ENCODE measurements at places on chromosomes 7 and 10.
A peak's percentile ranks its signal among the peaks of the same experiment; 100 is the strongest.

GRCh38 chr10:4315551-4315950 lies 510.5 kb upstream of the AKR1E2 start:
- no peak for DNase-seq

GRCh38 chr7:2152646-2153045 lies 80.1 kb downstream of the MAD1L1 start:
- DNase-seq: no peak

DNA sequence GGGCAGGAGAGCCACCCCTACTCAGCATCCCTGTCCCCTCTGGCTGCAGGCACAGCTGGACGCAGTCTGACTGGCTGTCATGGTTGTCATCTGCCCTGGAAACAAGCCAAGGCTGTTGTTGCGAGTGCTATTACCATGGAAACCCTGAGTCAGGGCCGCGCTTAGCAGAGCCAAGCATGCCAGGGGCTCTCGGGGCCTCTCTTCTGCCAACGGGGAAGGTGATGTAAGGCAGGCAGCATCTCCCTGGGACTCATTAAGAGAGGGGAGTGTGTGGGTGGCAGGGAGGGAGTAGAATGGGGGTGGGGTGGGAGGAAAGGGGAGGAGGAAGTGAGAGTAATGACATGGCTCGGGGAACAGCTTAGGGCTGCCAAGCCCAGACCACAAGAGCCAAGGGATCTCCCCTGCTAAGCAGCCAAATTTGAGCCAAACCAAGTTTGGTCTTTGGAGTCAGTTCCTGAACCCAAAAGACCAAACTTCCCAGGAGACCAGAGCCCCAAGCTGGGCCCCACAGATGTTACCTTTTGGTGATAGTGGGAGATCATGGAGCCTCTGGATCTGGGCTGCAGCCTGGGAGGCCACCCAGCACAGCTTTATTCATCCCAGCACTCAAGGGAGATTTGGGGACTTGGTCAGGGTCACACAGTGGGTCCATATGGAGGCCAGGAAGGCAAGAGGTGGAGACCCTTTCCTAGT lies 67.6 kb downstream of the TMEM130 start:
- DNase-seq: no peak

DNA sequence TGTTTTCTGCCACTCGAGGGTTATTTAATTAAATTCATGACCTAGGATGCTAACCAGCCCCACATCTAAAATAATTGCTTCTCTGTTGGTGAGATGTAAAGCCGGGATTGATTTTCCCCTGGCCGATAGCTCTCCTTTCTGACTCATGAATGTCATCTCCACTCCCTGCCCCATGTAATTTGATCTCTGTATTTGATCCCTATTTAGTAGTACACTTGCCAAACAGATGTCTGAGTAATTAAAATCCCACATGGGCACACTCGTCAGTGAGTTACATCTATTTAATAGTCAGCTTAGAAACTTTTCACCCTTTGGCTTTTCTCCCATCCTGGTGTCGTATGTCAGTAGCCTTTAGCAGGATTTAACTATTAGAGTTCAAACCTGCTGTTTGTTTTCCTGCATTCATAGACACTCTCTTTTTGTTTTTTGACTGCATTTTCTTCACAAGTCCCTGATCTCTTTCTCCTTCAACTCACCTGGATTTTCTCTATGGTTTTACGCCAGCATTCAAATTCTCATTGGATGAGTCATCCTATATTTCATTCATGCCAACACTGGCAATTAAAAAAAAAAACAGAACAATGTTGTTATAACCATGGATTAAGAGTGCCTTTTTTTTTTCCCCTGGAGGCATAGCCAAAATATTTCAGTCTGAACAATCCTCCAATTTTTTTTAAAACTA lies 82.7 kb downstream of the SPAG6 start:
- DNase-seq: no peak

GRCh38 chr10:19908991-19909696 lies 92.9 kb downstream of the PLXDC2 start:
- no peak for DNase-seq

- DNase-seq: no peak
Observed at GRCh38 chr10:59135275-59135674, 41.2 kb upstream of the PHYHIPL start.

GRCh38 chr7:57487957-57488356 lies 38.0 kb downstream of the ZNF716 start:
- DNase-seq: no peak

- no peak for DNase-seq
Observed at GRCh38 chr7:12907774-12908173, 220.3 kb downstream of the ARL4A start.

DNA sequence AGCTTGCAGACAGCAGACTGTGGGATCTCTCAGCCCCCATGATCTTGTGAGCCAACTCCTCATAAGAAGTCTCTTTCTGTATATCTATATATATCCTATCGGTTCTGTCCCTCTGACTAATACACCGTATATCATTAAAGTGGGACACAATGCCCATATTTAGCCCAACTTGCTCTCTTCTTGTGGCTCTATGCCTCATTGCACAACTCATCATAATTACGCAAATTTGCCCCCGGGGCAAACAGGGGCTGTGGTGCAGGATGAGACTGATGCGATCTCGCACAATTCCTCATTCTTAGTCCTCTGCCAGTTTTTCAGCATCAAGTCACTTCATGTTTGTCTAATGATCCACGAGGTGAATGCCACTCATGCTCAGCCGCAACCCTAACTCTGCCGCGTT lies 183.2 kb downstream of the PRPF18 start:
- no peak for DNase-seq

- DNase-seq: no peak
Observed at GRCh38 chr7:85065306-85065705, 121.5 kb downstream of the SEMA3D start.

- DNase-seq: no peak
Observed at GRCh38 chr7:127000725-127001124, 252.0 kb downstream of the GRM8 start.

DNA sequence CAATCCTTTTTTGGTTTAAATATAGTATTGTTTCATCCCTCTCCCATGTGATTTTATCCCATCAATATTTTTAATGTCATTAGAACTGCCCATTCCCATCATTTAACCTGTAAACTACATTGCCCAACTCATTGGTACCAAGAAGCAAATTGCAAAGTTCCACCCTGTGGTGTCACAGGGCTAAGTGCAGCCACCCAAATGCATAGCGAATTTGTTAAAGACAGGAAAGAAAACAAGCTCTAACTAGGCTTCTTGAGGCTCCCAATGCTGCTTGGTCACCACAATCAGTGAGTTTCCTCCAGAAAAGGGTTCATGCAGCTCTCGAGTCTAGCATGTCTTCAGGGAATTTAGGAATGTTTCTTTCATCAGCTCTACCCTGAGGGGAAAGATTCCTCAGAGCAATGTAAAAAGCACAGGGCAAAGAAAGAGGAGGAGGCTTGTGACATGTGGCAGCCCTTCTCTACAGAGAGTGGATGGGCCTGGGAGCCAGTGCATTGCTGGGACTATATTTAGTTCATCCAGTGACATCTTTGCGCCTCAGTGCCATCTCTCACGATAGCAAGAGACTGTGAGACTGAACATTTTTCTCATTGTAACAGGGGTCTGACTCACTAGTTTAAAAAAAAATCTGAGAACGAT lies 58.1 kb downstream of the CAV1 start:
- DNase-seq: no peak

GRCh38 chr10:46216003-46216634 lies 70.7 kb upstream of the ANTXRL start:
- DNase-seq: no peak

DNA sequence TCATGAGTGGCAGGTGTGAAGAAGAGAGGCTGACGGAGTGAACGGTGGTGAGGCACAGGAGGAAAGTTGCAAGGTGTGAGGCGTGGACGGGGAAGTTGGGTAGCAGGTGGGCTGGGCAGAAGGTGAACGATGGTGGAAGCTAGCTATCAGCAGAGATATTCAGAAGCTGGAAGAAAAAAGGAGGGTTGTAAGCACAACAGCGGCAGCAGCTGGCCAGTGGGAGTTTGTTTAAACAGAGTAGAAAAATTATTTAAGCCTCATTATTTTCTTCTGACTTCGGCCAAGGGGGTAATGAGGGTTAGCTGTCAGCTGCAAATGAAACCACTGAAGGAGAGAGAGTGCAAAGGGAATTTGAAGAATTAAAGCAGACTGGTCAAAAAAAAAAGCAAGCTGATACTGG lies 62.1 kb upstream of the PRKAR2B start:
- no peak for DNase-seq

DNA sequence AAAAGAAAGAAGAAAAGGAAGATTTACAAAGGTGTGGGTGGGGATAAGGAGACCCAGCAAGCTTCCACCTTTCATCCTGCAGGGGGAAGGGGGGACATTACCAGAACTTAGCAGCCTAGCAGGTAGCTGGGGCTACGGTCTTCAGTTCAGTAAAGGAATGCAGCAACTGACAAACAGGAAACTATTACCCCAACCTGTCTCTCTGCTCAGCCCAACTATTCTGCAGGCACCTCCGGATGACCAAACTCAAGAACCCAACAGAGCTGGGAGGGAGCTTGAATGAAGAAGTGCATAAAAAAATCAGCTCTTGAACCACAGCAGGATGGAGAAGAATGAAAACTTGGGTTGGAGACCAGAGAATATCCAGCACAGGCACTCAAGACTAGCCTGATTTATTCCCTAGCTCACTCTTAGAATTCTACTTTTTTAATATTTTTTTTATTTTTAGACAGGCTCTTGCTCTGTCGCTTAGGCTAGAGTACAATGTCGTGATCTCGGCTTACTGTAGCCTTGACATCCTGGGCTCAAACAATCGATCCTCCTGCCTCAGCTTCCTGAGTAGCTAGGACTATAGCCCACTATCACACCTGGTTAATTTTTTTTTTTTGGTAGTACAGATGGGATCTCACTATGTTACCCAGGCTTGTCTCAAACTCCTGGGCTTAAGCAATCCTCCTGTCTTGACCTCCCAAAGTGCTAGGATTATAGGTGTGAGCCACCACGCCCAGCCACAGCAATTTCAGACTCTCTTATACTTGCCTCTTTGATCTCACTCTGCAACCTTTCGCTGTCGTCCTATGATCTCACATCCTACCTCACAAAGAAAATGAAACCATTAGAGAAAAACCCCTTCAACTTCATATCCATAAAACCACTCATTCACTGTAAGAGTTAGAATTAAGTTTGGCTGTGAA lies 18.5 kb upstream of the C10orf67 start:
- DNase-seq: no peak

DNA sequence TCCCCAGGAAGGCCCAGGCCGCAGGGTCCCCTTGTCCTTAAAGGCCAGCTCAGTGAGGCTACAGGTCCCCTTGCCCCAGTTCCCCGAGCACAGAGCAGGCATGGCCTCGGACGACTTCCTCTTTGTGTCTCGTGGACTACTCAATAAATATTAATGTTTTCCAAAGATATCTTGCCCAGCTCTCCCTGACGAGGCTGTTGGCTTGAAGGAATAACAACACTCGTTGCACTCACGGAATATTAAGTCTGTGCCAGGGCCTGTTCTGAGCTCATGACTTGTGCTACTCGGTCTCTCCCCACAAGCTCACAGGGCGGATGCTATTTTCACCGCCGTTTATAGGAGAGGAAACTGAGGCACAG lies 68.2 kb downstream of the CUX1 start:
- DNase-seq: no peak

DNA sequence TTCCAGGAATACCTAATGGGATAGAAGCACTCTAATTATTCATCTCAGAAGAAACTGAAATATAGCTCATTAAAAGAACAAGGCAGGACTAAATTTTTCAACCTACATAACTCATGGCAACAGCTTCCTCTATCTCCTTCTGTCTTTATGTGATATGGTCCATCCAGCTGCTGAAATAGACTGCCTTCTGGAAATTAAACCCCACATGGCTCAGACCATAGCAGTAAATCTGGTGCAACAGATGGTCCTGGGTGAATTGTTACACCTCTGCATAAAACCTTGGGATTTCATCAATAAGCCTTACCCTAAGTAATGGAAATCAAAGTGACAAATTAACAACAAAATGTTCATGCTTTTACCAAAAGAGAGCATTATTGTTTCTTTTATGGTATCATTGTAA lies 205.6 kb upstream of the CSTF2T start:
- DNase-seq: no peak

DNA sequence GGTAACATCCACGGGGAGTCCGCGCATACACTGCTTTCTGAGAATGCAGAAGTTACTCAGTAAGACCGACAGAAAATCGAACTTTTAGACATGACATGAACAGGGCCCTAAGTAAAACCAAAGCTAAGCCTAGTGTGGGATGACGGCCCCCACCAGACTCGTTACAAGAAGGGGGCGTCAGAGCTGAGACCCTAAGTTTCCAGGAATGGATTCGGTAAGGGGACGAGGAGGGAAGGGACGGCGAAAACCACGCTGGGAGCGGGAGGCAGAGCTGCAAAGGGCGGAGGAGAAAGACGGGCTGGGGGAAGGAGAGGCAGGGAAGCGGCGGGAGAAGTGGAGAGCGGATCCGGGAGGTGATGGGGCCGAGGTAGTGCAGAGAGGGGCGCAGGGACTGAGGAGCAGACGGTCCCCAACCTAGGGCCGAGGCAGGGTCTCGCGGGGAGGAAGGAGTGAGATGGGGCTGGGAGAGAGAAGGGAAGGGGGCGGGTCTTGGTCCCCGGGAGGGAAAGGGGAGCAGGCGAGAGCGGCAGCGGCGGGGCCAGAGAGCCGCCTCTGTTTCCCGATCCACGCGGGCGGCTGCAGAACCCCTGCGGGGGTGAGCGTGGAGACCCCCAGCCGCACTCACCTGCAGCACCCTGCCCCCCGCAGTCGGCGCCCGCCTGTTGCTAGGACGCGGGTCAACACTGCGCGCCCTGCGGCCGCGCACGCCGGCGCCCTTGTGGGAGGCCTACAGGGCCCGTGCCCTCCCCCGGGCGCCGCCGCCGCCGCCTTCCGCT lies 513 bp downstream of the ODAD2 start:
- peak; percentile 46 for DNase-seq

GRCh38 chr10:6148908-6149307 lies 53.8 kb upstream of the PFKFB3 start:
- no peak for DNase-seq

DNA sequence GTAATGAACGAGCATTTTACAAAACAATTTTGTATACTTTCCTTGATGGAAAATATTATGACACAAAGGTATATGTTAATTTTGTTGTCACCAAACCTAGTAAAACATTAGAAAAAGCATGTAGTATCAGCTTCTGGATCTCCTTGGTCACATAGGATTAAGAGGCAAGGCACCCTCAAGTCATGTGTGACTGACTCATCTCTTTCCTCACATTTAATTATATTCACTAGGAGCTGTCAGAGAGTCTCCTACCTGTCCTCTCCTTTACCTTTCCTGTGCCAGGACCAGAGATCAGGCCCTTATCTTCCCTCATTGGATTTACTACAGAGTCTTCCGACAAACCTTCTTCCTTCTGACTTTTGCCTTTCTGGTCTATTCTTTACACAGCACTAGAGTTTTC lies 111.3 kb upstream of the RPA3 start:
- no peak for DNase-seq

DNA sequence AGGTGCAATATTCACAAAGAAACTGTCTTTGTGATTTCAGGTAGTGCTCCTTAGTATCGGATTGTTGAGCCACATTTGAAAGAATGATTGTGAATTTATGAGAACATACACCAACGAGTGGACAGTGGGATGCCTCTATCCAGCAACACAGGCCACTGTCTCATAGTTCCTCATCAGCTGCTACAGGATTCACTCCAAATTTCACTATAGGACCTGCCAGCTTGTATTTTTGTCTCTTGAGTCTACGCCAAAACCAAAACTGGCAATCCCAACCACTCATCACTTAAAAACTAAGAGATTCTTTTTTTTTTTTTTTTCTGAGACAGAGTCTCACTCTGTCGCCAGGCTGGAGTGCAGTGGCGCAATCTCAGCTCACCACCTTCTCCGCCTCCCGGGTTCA lies 964.5 kb downstream of the CNTNAP2 start:
- DNase-seq: no peak
